ELR (cell line): ENCODE measurements at places on chromosomes 3 and 15.

DNA sequence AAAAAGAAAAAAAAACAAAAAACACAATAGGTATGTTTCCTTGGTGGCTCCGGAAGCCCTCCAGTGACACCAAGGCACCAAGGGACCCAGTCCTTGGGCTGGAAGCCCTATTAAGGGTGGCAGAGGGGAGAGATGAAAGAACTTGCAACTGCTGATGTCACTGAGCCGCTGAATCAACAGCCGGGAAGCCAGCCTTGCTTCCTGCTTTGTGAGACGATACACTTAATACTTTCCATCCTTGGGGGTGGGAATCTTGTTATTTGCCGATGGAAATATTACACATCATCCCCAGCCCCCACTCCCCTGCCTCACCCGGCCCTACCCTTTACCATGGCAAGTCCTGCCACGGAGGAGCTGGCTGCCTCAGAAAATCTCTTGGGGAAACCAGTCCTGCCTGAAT, 5.6 kb upstream of the ISLR2 start:
- DNase-seq = no peak

DNA sequence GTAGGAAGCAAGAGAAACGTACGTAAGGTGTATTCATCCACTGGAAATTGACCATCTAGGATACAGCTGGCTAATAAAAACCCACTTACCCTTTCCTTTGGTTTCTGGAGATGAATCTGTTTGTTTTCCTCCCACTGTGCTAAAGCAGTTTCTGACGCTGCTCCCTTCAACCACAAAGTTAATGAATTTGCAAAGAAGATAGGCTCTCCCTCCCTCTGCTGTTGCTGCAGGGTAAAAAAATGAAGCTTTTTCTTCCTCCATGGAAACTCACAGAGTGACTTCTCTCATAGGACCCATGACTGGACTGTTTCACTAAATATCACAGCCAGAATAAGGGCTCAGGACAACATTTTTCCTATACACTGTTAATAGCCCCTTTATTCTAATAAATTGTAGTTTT, 172.1 kb upstream of the LRRN1 start:
- DNase-seq = no peak

DNA sequence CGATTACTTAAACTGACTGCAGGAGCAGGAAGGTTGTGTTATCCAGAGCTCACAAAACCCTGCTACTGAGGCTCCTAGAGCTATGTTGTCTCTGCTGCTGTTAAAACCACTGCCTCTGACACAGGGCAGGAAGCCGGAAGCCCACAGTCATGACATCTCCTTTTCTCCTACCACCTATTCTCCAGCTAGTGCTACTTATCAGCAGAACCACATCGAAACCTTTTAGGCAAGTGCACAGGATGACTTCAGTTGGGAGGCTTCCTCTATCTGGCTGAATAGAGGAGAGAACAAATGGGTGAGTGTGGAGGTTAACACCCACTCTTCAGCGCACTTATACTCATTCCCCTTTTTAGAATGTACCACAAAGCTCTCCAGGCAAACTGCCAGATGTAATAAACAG, 638.0 kb downstream of the OTOL1 start:
- no peak for DNase-seq

DNA sequence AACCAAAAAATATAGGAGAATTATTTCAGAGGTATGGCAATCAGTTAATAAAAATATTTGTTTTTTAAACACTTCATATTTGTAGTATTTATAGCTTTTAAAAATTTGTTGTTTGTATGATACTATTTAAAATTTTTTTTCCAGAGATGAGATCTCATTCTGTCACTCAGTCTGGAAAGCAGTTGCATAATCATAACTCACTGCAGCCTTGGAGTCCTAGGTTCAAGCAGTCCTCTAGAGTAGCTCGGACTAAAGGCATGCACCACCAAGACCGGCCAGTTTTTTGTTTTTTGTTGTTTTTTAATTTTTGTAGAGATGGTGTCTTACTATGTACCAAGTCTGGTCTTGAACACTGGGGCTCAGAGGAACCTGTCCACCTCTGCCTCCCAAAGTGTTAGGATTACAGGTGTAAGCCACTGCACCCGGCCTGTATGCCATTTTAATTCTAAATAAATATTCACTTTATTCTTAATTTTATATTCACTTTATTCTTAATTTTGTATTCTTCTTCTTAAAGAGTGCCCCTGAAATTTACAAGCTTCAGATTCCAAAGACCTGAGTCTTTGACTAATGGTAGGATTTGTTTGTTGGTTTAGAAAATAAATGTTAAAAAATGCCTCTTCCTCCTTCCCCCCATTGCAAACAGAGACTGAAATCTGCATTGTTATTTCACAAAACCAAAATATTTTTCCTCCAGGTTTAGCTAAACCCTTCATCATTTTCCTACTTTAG, 9.4 kb downstream of the TGFBR2 start:
- no peak for DNase-seq

DNA sequence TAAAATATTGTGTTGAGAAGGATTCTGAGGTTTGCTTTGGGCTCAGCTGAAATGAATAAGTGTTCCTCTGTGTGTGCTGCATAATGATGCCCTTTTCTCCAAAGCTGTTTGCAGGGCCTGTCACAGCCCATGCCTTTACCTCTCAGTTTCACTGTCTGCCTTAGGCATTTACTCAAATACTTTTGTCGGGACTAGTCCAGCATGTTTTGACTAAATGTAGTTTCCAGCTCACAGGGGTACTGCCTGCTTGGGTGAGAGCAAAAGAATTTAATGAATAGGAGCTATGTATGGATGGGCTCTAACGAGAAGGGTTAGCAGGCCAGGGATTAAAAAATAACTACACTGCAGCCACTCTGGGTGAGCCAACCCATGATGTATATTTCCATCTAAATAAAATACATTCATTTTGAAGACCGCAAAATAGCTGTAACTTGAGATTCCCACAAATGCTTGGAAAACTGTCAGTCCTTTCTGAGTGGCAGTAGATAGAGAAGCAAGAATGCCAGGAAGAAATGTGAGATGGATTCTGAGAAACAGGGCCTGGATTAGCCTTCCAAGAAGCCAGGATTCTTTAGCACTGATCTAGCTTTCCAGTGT, 549.2 kb upstream of the TBL1XR1 start:
- no peak for DNase-seq

DNA sequence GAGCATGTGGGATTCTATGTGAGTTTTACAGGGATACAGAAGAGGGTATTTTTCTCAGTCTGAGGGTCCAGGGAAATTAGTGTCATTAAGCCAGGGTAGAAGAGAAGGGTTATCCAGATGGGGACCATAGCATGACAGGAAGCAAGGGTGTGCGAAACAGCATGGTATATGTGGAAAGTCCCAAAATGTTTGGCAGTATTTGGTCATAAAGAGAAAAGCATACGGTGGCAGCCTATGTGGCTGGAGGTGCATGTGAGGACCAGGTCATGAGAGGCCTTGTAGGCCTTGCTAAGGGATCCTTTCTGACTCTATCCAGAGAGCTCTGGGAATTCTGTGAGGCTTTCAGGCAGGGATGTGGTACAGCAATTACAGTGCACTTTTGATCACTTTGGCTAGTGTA, 411.4 kb downstream of the AGBL1 start:
- DNase-seq = no peak

DNA sequence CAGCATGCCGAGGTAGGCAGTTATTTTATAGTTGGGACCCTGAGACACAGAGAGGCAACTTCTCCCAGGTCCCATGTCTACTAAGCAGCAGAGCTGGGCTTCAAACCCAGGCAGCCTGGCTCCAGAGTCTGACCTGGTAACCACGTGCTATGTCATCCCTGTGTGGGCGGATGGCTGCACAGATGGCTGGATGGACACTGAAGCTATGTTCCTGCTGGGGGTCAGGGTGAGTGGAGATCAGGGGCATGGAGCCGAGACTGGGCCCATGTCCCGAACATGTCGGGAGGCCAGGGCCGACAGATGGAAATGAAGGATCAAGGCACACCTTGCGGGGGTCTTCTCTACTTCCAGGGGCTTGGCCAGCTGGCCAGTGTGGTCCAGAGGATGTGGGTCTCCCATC, 9.3 kb upstream of the FBLN2 start:
- DNase-seq = no peak

- DNase-seq = no peak
These were observed 513.5 kb upstream of the PROK2 start for GRCh38 chr3:72298201-72299152.

DNA sequence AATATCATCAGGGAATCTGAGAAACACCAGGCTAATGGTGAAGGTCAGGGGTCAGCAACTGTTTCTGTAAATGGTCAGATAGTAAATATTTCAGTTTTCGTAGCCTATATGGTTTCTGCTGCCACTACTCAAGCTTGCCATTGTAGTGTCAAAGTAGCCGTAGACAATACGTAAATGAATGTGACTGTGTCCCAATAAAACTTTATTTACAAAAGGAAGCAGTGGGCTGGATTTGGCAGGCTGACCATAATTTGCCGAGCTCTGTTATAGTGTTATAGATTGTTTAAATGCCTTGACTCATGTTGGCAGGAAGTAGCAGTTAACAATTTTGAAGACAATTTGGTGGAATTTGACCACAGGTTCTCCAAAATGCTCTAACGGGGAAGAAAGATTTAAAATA, 548.2 kb downstream of the FOXP1 start:
- peak; percentile 71 for DNase-seq
